ENCODE measurements at places on chromosomes 5 and 9. TPM values are rescaled to one million over a fixed set of nuclear protein-coding genes. Genes with fewer than 3 reads are reported as not detected.

Gene FRMD3
- 0.60 TPM for total RNA-seq

Gene ALDH1B1
- total RNA-seq, result 4.2 TPM

Gene PCDHB9
- total RNA-seq, result 0.48 TPM

Gene TMEFF1
- total RNA-seq, result not detected

Gene SPINK9
- total RNA-seq, result not detected

Gene SLC36A3
- total RNA-seq, result not detected

Gene DOK3
- 3.3 TPM for total RNA-seq

Gene BBLN
- total RNA-seq, result 56.1 TPM

Gene C5orf52
- total RNA-seq, result not detected

Gene AGXT2
- total RNA-seq, result not detected
